AG04449 (cell line): ENCODE measurements at places on chromosomes 4 and X.

- no peak for DNase-seq
Measured at GRCh38 chrX:13470685-13470977, 98.8 kb upstream of the EGFL6 start.

DNA sequence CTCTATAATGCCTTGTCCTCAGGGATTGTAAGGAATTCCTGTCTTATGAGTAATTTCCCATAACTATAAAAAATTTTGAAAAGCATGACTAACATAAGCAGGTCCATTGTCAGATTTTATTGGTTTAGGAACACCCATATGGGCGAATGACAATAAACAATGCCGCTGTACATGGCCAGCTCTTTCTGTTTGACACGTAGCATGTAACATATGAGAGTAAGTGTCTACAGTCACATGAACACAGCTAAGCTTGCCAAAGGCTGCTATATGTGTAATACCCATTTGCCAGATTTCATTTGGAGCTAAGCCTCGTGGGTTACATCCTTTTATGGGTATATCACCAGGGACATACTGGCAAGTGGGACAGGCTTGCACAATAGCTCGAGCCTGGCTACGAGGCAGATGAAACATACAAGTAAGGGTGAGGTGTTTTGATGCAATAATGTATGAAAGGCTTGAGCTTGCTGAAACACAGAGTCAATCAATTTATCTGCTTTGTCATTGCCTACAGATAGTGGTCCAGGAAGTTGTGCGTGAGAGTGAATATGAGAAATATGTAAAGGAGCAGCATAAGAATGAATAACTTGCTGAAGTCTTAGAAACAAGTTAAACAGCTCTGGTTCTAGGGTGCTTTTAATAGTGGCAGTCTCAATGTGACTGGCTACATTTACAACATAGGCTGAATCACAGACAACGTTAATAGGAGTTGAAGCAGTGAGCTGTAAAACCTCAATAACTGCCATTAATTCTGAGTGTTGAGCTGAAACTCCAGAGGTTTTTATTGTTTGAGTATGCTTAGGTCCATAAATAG is 67.4 kb upstream of the UGT2B10 start:
- no peak for DNase-seq

- no peak for DNase-seq
Measured at GRCh38 chrX:71938371-71938770, 27.7 kb downstream of the NHSL2 start.

DNA sequence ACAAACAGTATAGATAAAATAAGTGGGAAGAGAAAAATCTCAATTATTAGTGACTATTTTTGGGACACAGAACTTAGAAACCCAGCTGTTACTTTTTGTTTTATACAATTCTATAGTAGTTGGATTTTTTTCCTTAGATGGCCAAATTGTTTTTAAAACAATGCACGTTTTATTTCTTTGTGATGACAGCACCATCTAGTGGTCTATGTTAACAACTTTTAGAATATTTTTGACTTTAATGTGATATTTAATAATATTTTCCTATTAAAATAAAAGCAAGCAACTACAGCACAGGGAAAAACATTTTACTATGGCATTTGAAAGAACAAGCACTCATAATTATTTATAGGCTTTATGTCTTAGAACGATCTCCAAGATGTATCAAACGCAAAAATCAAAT is 5.6 kb upstream of the SMIM31 start:
- DNase-seq = no peak

DNA sequence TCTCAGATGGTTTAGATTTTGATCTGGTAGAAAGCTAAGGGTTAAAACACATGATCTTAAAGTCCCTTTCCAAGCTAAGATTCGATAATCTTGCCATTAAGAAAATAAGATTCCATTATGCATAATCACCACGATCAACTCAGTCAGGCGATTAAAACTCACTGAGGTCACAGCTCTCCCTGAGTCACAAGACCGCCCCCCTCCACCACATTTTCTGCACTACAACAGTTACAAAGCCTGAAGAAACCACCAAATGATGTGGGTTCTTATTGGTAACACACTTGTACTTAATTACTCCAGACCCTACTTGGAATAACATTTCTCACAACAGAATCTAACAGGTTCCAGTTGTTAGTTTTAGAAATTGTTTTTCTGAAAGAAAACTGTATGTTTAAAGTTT is 62.8 kb downstream of the SH3KBP1 start:
- no peak for DNase-seq

- no peak for DNase-seq
Measured at GRCh38 chr4:93384887-93385286, 443.7 kb upstream of the ATOH1 start.

- no peak for DNase-seq
Measured at GRCh38 chrX:117985241-117985640, 131.4 kb downstream of the KLHL13 start.

DNA sequence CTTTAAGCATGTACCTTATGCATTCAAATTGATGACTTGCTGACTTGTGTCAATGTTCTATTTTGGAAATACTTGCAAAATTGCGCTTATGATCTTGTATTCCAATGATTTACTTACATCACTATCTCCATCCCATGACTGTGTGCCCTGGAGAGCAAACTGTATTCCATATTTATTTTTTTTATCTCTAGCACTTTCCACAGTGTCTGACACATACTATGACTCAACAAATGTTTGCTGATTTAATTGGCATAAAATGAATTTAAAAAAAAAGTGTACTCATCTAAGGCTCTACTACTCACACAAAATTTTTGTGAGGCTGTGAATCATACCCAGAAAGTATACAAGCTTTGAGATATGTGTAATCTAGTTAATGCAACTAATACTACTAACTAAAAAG is 1066.8 kb upstream of the ADGRL3 start:
- DNase-seq = no peak

GRCh38 chr4:8646296-8647093 is 53.9 kb downstream of the CPZ start:
- no peak for DNase-seq

- DNase-seq = no peak
Measured at GRCh38 chr4:164937576-164938270, 39.7 kb downstream of the TRIM61 start.

GRCh38 chr4:31674313-31674947 is 954.3 kb downstream of the PCDH7 start:
- DNase-seq = no peak

- DNase-seq = no peak
Measured at GRCh38 chr4:30755346-30755745, 35.2 kb downstream of the PCDH7 start.

- DNase-seq = no peak
Measured at GRCh38 chr4:112502871-112503270, 13.1 kb downstream of the NEUROG2 start.

DNA sequence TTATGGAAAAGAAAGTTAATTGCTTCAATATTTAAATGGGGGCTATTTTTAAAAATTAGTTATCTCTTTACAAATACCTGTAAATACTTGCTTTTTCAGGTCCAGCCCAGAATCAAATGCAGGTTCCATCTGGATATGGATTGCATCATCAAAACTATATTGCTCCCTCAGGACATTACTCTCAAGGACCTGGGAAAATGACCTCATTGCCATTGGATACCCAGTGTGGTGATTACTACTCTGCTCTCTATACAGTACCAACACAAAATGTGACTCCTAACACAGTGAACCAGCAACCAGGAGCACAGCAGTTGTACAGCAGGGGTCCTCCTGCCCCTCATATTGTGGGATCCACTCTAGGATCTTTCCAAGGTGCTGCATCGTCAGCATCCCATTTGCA is 29.2 kb downstream of the SEC24B start:
- no peak for DNase-seq

- no peak for DNase-seq
Measured at GRCh38 chr4:52659722-52660261, 691 bp upstream of the USP46 start.

- no peak for DNase-seq
Measured at GRCh38 chrX:68462653-68463052, 29.4 kb upstream of the OPHN1 start.

- no peak for DNase-seq
Measured at GRCh38 chr4:158724637-158725036, 1.4 kb upstream of the PPID start.

- DNase-seq = no peak
Measured at GRCh38 chr4:1872870-1873269, 1.7 kb downstream of the NSD2 start.

GRCh38 chr4:63663870-63664269 is 745.4 kb downstream of the TECRL start:
- DNase-seq = no peak

DNA sequence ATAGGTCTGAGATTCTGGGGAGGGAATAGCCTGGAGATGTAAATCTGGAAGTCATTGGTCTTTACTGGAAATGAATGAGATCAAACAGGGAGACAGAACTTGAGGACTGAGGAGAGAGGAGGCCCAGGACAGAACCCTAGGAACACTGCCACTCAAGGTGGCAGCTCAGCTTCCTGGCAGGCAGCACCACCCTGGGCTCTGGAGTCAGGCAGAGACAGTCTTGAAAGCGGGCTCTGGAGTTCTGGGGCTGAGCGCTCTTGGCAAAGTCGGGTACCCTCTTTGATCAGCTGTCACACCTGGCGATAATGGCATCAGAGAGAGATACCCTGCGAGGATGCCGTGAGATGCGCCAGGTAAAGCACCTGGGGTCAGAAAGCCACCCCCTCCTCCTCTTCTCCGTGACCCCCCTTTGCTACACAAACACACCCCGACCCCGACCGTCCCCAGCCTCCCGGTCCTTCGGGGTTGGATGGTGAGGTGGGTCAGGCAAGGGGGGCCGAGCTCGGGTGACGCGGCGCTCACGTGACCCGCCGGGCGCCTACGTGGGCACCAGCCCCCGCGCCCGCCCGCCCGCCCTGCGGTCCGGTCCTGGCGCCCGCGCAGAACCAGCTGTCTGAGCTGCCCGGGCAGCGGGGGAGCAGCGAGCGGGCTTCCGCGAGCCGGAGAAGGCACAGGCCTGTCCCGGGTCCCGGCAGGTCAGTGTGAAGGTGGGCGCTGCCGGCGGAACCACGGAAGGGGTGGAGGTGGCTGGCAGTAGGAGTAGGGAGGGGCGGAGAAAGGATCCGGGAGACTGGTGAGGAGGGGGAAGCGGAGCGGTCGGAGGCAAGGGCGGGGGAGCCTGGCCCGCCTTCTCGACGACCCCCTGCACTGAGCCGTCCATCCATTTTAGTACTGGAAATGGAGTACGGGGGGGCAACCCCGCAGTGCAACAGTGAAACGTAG is at the start of gene TCEAL3:
TSS of gene TCEAL3 (plus strand) at position 600 of the 942 bp plus-strand sequence. CDS start 1,102 bp downstream, outside the sequence.
- no peak for DNase-seq

DNA sequence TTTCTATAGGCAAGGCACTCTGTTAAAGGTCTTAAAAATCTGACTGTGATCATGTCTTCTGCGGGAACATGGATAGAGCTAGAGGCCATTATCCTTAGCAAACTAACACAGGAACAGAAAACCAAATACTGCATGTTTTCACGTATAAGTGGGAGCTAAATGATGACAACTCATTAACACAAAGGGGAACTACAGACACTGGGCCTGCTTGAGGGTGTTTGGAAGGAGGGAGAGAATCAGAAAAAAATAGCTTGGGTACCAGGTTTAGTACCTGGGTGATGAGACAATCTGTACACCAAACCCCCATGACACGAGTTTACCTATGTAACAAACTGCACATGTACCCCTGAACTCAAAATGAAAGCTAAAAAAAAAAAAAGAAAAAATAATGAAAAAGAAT is 12.1 kb downstream of the SLC7A11 start:
- no peak for DNase-seq

DNA sequence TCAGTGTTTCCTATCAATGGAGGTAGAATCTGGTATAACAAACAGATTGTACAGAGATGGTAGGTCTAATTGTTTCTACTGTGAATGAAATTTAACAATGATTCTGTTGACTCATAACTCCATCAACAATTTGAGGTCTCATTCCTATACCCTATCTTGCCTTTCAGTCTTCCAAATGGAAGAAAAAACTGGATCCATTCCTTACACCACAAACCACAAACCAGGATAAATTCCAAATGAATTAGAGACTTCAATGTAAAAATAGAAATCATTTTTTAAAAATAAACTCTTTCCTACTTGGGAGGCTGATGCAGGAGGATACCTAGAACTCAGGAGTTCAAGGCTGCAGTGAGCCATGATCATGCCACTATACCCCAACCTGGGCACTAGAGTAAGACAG is 114.4 kb upstream of the WDR44 start:
- no peak for DNase-seq

DNA sequence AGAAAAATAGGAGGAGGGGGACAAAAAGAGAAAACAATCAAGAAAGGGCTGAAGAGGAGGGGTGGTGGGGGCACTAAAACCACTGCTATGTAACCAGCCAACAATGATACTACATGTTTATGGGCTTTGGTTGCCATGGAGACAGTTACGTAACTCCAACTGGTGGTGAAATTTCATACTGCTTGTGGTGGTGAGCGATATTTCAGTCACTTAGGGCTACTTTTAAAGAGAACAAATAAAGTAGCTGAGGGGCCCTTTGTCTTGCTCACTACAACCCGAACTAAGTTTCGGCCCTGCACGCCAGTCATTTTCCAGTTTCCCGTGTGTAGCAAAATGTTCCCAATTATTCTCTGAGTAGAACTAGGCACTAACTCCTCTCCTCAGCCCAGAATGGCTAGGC is 275.2 kb upstream of the EDA2R start:
- no peak for DNase-seq

DNA sequence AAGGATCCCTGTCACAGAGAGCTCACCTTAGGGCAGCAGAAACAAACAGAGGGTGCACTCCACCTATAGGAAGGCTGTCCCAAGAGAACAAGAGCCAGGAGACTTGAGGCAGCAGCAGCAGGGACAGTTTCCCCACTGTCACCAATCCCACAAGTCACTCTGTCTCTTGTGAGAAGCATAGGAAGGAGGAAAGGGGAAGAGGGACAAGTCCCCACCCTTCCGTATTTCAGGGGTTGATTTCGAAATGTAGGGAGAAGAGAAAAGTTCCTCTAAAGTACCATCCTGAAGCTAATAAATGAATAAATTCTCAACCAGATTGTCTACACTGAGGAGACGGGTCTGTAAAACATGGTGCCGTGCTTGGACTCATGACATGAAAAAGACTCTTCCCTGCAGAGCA is 9.5 kb upstream of the TLR8 start:
- DNase-seq = no peak

- no peak for DNase-seq
Measured at GRCh38 chr4:4763822-4764557, 95.5 kb upstream of the MSX1 start.

- no peak for DNase-seq
Measured at GRCh38 chrX:121365572-121366161, 318.3 kb downstream of the GLUD2 start.

DNA sequence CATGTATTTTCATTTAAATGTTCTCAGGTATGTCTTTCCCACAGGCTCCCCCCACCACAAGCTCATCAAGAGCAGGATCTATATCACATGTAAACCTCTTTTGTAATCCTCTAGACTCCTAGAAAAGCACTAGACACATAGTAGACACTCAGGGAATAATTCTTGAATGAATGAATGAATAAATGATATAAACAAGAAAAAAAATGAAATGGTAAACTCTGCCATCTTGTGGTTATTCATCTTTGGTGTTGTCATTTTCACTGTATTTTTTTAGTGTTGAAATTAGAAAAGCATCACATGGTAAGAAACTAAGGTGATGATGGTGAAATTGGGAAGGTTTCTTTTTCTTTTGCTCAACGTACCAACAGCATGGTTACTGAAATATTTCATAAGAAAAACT is 34.2 kb upstream of the C1GALT1C1 start:
- DNase-seq = no peak

- no peak for DNase-seq
Measured at GRCh38 chr4:119261986-119262385, 49.5 kb downstream of the USP53 start.

- no peak for DNase-seq
Measured at GRCh38 chr4:26223155-26223554, 97.7 kb upstream of the RBPJ start.

GRCh38 chrX:17878028-17878670 is 17.1 kb upstream of the RAI2 start:
- DNase-seq = no peak
